ENCODE measurements at places on chromosomes 1 and 21.
A peak's percentile ranks its signal among the peaks of the same experiment; 100 is the strongest.

DNA sequence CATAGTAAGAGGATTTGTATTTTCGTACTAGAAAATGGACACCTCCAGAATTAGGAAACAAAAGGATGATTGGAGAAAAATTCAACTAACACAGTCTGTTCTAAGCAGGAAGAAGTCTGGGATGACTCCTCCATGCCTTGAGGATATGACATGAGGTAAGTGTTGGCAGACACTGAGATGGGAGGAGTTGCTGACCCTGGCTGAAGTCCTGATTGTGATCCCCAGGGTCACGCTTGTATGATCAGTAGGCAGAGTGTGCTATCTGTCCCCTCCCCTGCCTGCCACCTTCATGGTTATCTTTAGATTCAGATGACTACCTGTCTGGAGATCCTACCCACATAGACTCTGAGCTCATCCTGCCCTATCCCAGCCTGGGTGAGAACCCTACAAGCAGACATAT, 249.1 kb downstream of the C1orf94 start:
- no peaks in the 10 kb centered on the region for H3K27me3 ChIP-seq
- no peaks in the 10 kb centered on the region for H3K36me3 ChIP-seq
- H3K27ac ChIP-seq: no peak overlapping the region
- no peak overlapping the region for H3K4me3 ChIP-seq

DNA sequence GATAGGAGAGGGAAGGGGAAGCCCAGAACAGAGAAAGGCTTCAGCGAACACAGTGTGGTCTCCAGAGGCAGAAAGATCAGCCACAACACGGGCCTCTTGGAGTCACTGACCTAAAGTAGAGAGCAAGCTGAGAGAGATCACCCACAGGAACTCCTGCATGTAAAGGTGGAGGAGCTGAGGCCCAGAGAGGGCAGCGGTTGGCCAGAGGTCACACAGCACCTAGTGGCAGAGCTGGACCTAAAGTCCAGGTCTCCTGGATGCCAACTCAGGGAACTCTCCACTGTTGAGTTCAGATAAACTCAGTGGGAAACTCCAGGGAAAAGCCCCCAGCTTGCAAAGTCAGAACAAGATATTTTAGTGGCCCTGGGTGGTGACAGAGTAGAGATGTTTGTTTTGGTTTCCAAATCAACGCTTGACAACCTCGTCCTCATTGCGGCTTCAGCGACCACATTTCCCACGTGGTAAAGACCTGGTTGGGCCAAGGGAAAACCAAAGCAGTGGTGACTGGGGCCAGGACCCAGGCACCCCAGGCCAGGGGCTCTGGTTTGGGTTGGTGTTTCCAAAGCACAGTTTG, 4.6 kb downstream of the IFFO2 start:
- H3K36me3 ChIP-seq: no peaks in the 10 kb centered on the region
- no peak overlapping the region for H3K4me3 ChIP-seq
- no peak overlapping the region for H3K27ac ChIP-seq
- peaks cover 33% of the 10 kb centered on the region for H3K4me1 ChIP-seq

- H3K4me3 ChIP-seq: no peak overlapping the region
- peaks cover 11% of the 10 kb centered on the region for H3K4me1 ChIP-seq
- DNase-seq: no peak
- no peaks in the 10 kb centered on the region for H3K27me3 ChIP-seq
Observed at GRCh38 chr1:163836481-163836880, 514.7 kb downstream of the NUF2 start.

- no peaks in the 10 kb centered on the region for H3K4me1 ChIP-seq
- peak; percentile 60 for DNase-seq
- peak within 1 kb of the TSS; percentile 89 for H3K4me3 ChIP-seq
- H3K27ac ChIP-seq: no peak within 1 kb of the TSS
- H3K27me3 ChIP-seq: peaks cover 26% of the 10 kb centered on the region
- no peaks in the 10 kb centered on the region for H3K36me3 ChIP-seq
Observed at GRCh38 chr1:201888282-201889089, at the start of gene SHISA4. SHISA4 (plus strand) TSS chr1:201888898; CDS start chr1:201888995, 97 bp downstream.

DNA sequence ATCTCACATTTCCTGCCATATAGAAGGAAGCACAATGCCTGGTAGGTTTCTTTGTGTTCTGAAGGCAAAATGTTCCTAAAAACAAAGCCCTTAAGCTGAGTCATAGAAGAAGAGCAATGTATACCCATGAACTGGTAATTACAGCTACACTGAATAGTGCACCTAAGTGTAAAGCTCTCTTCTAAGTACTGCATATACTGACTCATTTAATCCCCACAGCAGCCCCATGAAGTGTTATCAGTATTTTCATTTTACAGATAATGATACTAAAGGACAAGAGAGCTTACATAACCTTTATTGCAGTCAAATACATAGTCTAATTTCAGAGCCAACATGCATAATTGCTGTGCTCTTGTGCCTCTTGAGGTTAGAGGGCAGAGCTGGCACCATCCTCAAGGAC, 239.9 kb downstream of the DPYD start:
- H3K4me3 ChIP-seq: no peak overlapping the region
- no peaks in the 10 kb centered on the region for H3K36me3 ChIP-seq
- H3K27me3 ChIP-seq: no peaks in the 10 kb centered on the region

- peaks cover 5% of the 10 kb centered on the region for H3K27me3 ChIP-seq
- no peaks in the 10 kb centered on the region for H3K36me3 ChIP-seq
- peaks cover 40% of the 10 kb centered on the region for H3K4me1 ChIP-seq
- DNase-seq: peak; percentile 95
- peak overlapping the region; percentile 91 for H3K4me3 ChIP-seq
Observed at GRCh38 chr1:34166625-34167361, 1.8 kb upstream of the CSMD2 start.

- no peaks in the 10 kb centered on the region for H3K36me3 ChIP-seq
- no peak overlapping the region for H3K27ac ChIP-seq
- no peaks in the 10 kb centered on the region for H3K27me3 ChIP-seq
- no peak for DNase-seq
- peaks cover 26% of the 10 kb centered on the region for H3K4me1 ChIP-seq
- H3K4me3 ChIP-seq: no peak overlapping the region
Observed at GRCh38 chr1:201696217-201696761, 132.7 kb upstream of the IPO9 start.

DNA sequence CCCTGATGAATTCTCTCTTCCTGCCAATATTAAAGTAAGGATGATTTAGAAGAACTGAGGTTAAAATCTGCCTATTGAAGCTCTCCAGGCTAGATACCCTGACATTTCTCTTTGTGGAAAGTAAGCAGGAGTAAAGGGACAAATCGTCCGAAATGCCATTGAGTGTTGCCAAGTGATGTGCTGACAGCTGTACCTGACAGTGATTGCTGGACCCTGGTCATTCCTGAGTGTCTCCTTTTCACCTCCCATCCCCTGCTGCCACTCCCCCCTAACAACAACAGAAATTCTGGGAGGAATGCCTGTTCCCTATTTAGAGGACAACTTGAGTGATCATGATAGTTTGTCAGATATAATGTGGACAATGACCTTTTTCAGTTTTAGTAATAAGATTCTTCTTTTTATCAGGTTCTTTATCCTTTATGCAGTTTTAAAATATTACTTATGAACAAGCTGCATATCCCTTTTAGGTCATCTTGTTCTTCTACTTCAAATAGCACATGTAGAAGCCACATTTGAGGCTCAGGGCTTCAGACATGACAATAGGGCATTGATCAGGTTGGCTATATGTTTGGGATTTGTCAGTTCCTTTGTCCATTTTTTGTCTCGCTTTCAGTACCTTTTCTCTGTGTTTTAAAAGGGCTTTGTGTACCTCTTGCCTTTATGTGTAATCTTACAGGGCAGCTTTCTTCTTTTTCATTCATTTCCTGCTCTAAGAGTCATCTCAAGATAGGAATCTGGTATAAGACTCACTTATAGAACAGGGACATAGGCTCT, 56.0 kb downstream of the ITSN1 start:
- H3K27ac ChIP-seq: no peak overlapping the region
- H3K4me1 ChIP-seq: peaks cover 24% of the 10 kb centered on the region
- no peak for DNase-seq
- H3K4me3 ChIP-seq: no peak overlapping the region
- no peaks in the 10 kb centered on the region for H3K27me3 ChIP-seq
- H3K36me3 ChIP-seq: no peaks in the 10 kb centered on the region

- peaks cover 13% of the 10 kb centered on the region for H3K4me1 ChIP-seq
- H3K4me3 ChIP-seq: peak overlapping the region; percentile 84
- peaks cover 18% of the 10 kb centered on the region for H3K36me3 ChIP-seq
Observed at GRCh38 chr1:85708829-85709227, 595 bp upstream of the ZNHIT6 start.

DNA sequence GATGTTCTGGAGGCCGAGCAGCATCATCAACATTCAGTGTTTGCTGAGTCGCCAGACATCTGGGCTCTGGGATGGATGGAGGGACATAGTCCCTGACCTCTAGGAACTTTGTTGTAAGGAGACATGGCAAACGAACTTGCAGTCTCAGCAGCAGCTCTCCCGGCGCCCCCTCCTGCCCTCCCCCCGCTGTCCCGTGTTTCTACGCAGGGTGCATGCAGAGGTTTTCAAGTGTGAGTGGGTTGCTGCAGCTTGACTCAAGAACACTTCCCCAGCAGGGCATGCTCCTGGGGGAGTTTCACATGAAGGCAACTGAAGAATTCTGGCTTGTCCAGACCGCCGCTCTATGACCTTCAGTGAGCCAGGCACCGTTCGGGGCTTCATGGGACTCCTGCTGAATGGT, 121.9 kb downstream of the CAMTA1 start:
- H3K4me3 ChIP-seq: no peak overlapping the region
- H3K27me3 ChIP-seq: no peaks in the 10 kb centered on the region
- H3K36me3 ChIP-seq: no peaks in the 10 kb centered on the region
- H3K4me1 ChIP-seq: peaks cover 22% of the 10 kb centered on the region
- no peak for DNase-seq
